ENCODE measurements at places on chromosomes 5 and 9. TPM values are rescaled to one million over a fixed set of nuclear protein-coding genes. Genes with fewer than 3 reads are reported as not detected.

The ZCCHC9 gene
- 23.4 TPM for polyA plus RNA-seq

The CDH9 gene
- not detected for polyA plus RNA-seq

- no peak for DNase-seq
Observed at GRCh38 chr5:65927503-65928321, 1.3 kb downstream of the ERBIN start.

The FAM169A gene
- polyA plus RNA-seq, result 1.1 TPM

GRCh38 chr5:150989695-150990094, 30.7 kb upstream of the GPX3 start:
- DNase-seq, result no peak

DNA sequence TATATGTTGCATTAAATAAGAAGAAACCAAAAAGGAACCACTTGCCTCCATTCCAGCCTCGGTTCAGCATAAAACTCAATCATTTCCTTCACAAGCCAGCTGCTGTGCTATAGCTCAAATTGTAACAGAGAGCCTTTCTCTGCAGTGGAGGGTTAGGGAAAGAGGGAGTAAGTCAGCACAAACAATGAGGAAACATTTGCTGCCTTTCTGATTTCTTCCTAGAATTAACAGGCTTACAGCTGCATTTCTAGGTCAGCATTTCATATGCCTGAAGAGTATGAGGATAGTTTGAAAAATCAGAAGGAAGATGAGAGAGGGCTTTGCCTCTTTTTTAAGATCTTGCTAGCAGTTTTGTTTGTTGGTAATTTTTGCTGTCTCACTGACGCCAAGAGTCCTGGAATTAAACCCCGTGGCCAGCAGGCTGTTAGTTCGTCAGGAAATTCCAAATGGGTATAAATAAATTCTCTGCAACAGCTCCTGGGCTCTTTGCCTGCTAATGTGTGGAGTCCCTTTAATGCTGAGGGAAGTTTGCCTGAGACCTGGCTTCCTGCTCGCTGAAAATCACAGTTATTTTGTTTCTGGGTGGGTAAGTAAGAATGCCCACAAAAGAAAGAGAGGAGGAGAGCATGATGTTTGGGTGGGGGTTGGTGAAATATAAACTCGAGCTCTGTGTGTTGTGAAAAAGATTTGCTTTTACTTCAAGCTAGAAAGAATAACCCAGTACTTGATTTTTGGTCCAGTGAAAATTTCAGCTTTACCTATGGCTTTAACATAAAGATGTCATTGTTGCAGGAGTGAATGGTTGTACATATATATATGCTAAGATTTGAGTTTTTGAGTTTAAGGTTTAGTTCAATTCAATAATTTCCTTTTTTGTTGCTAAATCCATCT, 148.1 kb upstream of the DMRT1 start:
- DNase-seq, result peak; percentile 71

The SLC9A3 gene
- 2.8 TPM for polyA plus RNA-seq

The MELK gene
- 0.44 TPM for polyA plus RNA-seq

DNA sequence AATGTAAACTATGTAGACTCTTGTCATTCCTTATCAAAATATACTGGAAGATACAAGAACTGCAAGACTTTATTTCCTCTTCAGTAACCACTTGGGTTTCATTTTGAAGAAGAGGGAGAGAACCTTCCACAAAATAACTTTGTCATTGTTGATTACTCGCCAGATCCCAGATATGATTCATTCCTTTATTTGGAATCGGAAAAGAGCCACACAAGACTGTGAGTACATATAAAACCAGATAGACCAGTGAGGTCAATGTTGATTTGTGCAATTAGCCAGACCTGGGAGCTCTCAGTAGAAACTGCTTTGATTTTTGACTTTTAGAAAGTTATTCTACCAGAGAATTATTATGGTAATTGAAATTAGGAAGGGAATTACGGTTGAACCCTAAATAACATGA, 146.1 kb downstream of the TMEM167A start:
- no peak for DNase-seq

DNA sequence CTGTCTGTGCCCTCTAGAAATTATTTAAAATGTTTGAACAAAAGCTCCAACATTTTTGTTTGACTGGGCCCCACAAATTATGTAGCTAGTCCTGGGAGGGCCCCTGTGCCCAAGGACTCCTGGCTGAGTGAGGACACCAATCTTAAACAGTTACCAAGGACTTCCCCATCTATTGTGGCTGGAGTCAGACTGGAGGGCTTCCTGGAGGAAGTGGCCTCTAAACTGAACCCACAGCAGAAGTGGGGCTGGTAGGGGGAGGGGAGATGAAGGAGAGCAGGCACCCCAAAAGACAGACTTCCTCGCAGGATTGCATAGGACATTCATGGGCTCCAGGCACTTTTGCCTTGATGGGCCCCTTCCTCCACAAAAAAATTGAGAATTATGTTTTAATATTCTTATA, 8.1 kb downstream of the ADAMTS13 start:
- no peak for DNase-seq

DNA sequence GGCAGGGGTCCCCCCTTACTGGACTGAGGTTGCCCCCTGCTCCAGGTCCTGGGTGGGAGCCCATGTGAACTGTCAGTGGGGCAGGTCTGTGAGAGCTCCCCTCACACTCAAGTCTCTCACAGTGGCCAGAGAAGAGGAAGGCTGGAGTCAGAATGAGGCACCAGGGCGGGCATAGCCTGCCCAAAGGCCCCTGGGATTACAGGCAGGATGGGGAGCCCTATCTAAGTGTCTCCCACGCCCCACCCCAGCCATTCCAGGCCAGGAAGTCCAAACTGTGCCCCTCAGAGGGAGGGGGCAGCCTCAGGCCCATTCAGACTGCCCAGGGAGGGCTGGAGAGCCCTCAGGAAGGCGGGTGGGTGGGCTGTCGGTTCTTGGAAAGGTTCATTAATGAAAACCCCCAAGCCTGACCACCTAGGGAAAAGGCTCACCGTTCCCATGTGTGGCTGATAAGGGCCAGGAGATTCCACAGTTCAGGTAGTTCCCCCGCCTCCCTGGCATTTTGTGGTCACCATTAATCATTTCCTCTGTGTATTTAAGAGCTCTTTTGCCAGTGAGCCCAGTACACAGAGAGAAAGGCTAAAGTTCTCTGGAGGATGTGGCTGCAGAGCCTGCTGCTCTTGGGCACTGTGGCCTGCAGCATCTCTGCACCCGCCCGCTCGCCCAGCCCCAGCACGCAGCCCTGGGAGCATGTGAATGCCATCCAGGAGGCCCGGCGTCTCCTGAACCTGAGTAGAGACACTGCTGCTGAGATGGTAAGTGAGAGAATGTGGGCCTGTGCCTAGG, at the start of gene CSF2:
Gene CSF2, plus strand, starts transcription at position 559 of the 783 bp plus-strand sequence. Its CDS starts 35 bp downstream, at position 594.
- no peak for DNase-seq

GRCh38 chr9:18720691-18721090, 246.7 kb downstream of the ADAMTSL1 start:
- DNase-seq, result no peak

DNA sequence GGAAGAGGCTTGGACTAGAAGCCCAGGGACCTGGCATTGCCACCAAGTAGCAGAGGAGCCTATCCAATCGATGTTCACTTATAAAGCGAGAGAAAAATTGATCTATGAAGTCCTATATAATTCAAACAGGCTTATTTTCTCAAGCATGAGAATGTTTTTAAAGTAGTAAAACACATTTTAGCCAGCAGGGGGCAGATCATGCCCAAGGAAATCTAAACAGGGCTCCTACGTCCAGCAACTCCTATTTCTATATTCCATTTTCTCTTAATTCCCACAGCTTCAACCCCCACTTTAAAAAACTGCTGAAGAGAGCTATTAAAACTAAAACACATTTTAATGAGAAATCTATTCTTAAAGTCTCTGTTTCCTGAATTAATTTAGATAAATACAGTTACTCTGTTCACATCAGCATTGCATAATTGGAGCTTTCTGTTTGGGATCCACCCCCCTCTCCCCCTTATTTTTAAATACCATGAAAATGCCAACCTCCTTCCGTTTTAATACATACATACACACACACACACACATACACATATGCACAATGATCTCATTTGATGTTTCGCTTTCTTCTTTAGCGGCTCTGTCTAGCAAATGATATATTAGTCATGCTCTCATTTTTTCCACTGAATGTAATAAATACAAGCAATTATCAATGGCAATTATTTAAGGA, 144.9 kb downstream of the MYO10 start:
- DNase-seq, result peak; percentile 15

All from urinary bladder (tissue), 4 donors.